T-helper 2 cell treated with Interferon-gamma antibody and Interleukin-4, amounts not matched to agents 5 μg/mL and 100 μg/mL, for 36 hours (primary cell): ENCODE measurements at places on chromosomes 16 and 17.
A peak's percentile ranks its signal among the peaks of the same experiment; 100 is the strongest.

DNA sequence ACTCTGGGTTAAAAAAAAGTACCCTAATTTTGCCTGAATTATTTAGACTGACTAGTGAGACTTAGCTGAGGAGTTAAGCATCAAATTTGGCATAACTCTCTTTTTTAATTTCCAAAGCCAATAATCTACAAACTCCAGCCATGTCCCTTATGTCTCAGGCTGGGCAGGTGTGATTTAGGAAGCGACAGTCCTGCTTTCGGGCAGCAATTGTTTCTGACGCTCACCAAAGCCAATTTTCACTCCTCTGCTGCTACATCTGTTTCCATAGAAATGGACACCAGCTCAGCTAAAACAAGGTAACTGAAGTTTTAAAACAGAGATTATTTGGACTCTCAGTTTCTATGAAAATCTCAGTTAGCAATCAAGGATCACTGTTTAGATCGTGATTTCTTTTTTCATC lies 338.7 kb downstream of the ABCC12 start:
- H3K27me3 ChIP-seq: no peaks in the 10 kb centered on the region
- H3K4me1 ChIP-seq: no peaks in the 10 kb centered on the region
- no peaks in the 10 kb centered on the region for H3K36me3 ChIP-seq
- DNase-seq: no peak
- no peak overlapping the region for H3K27ac ChIP-seq

DNA sequence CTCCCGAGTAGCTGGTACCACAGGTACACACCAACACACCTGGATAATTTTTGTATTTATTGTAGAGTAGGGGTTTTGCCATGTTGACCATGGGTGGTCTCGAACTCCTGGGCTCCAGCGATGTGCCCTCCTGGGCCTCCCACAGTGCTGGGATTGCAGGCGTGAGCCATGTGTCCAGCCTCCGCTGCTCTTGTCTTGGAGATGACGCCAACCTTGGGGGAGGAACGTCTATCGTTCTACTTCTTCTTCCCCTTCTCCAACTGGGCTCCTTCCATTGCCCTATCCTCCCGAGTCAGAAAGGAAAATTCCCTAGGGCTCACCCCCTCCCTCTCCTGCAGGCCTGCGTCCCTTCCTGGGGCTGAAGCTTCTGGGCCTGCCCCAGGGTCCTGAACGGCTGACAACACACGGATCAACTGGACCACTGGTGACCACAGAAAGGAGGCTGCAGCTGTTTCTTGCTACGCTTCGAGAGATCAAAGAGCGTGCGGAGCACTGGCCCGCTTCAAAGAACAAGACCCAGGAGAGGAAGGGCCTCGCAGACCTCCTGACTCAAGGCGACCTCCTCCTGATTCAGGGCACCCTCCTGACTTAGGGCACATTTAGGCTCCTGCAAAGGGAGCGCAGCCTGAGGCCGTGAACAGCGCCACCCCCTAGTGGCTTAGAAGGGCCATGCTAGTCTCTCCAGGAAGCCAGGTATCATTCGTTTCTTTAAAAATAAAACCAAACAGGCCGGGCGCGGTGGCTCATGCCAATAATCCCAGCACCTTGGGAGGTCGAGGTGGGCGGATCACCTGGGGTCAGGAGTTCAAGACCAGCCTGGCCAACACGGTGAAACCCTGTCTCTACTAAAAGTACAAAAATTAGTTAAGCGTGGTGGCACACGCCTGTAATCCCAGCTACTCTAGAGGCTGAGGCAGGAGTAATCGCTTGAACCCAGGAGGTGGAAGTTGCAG lies 48.5 kb upstream of the HELZ start:
- H3K27me3 ChIP-seq: peaks cover under 1% of the 10 kb centered on the region
- DNase-seq: peak; percentile 50
- H3K4me1 ChIP-seq: peaks cover 1% of the 10 kb centered on the region
- H3K4me3 ChIP-seq: peak overlapping the region; percentile 34

- no peak for DNase-seq
- H3K4me3 ChIP-seq: no peak overlapping the region
- H3K27me3 ChIP-seq: peaks cover 4% of the 10 kb centered on the region
- H3K36me3 ChIP-seq: peaks cover 2% of the 10 kb centered on the region
Observed at GRCh38 chr16:81720973-81721906, 57.9 kb upstream of the PLCG2 start.

GRCh38 chr16:78936060-78936459 lies 664.5 kb downstream of the MAF start:
- no peak overlapping the region for H3K27ac ChIP-seq
- no peak overlapping the region for H3K4me3 ChIP-seq
- no peaks in the 10 kb centered on the region for H3K36me3 ChIP-seq

GRCh38 chr16:56986361-56986760 lies 3.0 kb upstream of the NLRC5 start:
- H3K36me3 ChIP-seq: peaks cover 64% of the 10 kb centered on the region
- peaks cover 46% of the 10 kb centered on the region for H3K4me1 ChIP-seq
- H3K27ac ChIP-seq: peak overlapping the region; percentile 79
- DNase-seq: no peak
- peak overlapping the region; percentile 87 for H3K4me3 ChIP-seq

DNA sequence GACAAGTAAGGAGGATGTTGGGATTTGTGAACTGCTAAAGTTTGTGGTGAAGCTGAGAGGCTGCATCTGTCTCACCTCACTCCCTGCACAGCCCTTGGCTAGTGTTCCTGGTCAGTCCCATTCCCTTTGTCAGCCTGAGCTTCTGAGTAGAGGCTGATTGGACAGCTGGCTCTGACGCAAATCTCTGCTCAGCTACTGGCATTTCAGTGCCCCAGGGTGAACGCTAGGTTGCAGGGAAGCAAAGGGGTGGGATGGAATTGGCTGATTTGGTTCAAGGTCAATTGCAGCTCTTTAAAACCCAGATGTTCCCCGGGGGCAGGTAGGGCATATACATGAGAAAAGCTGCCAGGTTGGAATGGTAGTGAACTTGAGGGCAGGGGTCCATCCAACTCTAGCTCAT lies 23.1 kb upstream of the CNOT1 start:
- no peaks in the 10 kb centered on the region for H3K36me3 ChIP-seq
- no peaks in the 10 kb centered on the region for H3K4me1 ChIP-seq
- peaks cover 4% of the 10 kb centered on the region for H3K27me3 ChIP-seq
- DNase-seq: no peak
- no peak overlapping the region for H3K4me3 ChIP-seq

DNA sequence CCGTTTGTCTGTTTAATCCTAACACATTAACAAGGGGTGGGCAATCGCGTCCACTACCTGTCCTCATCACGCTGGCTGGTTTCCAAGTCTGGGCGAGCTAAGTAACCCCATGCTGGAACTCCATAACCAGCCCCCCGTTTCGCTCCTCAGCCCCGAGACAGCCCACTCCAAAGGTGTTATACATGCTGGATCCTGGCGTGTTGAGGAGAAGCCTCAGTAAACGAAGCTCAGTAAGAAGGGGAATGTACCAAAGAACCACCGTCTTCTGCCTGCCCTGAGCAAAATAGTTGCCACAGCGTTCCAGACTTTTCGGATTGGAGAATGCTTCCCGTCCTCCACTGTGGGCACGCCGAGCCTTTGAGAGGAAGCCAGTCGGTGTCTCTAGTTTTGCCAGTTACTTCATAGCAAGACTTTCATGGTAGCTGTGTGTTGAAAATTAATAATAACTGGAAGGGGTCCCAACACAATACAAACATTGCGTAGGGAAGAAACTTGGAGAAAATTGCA lies 16.1 kb upstream of the C17orf78 start:
- peak overlapping the region; percentile 77 for H3K27ac ChIP-seq
- H3K36me3 ChIP-seq: no peaks in the 10 kb centered on the region
- peaks cover 21% of the 10 kb centered on the region for H3K4me1 ChIP-seq
- no peaks in the 10 kb centered on the region for H3K27me3 ChIP-seq

DNA sequence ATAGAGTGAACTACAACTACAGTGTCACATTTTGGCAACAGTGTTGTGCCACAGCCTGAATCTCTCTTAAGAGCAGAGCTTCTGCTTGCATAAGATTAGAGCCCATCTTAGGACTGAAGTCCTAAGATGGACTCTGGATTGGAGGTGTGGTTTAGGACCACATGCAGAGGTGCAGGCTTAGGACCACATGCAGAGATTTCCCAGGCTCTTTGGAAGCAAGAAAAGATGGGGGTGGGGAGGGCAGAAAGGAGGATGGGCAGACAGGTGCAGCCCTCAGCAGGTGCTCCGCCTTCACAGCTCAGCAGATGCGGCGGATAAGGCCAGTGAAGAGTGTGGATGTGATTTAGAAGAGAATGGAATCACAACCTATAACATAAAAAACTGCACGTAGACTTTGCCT lies 128.7 kb downstream of the TANGO6 start:
- no peaks in the 10 kb centered on the region for H3K27me3 ChIP-seq
- H3K4me1 ChIP-seq: peaks cover 2% of the 10 kb centered on the region
- no peak overlapping the region for H3K27ac ChIP-seq
- no peak overlapping the region for H3K4me3 ChIP-seq
- no peak for DNase-seq

DNA sequence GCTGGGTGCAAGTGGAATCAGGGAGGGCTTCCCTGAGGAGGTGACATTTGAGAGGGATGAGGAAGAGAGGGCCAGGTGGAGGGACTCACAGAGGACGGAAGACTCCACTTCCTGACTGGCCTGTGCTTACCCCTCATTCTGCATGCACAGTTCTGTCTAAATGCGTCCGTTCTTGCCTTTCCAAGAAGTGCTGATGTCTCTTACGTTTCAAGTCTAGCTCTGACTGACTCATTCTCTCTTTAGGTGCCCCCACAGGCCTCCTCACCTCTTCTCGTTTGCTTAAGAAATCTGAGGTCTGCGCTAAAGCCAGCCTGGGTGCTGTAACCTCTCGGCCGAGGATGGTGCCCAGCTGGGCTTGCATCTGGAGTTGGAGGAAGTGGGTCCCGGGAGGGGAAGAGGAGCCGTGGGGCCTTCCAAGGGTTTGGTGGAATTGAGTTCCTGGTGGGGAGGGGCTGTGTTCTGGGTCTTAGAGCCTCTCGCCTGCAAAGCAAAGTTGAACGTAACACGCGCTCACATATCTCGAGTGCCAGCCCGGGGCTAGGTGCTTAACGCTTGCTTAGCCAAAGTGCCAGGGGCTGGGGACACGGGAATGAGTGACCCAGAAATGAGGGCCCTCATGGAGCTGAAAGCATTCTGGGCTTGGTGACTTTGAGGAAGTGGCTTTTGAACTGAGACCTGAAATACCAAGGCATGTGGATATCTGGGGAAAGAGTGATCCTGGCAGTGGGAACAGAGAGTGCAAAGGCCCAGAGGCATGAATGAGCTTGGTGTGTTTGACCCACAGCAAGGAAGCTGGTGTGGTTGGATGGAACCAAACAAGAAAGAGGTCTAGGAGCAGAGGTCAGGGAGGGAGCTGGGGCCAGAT lies 4.8 kb downstream of the IL4R start:
- H3K4me1 ChIP-seq: peaks cover 56% of the 10 kb centered on the region
- H3K27me3 ChIP-seq: no peaks in the 10 kb centered on the region
- H3K4me3 ChIP-seq: peak overlapping the region; percentile 98
- H3K27ac ChIP-seq: peak overlapping the region; percentile 97
